ENCODE measurements at places on chromosomes 12 and 14.
A peak's percentile ranks its signal among the peaks of the same experiment; 100 is the strongest.

DNA sequence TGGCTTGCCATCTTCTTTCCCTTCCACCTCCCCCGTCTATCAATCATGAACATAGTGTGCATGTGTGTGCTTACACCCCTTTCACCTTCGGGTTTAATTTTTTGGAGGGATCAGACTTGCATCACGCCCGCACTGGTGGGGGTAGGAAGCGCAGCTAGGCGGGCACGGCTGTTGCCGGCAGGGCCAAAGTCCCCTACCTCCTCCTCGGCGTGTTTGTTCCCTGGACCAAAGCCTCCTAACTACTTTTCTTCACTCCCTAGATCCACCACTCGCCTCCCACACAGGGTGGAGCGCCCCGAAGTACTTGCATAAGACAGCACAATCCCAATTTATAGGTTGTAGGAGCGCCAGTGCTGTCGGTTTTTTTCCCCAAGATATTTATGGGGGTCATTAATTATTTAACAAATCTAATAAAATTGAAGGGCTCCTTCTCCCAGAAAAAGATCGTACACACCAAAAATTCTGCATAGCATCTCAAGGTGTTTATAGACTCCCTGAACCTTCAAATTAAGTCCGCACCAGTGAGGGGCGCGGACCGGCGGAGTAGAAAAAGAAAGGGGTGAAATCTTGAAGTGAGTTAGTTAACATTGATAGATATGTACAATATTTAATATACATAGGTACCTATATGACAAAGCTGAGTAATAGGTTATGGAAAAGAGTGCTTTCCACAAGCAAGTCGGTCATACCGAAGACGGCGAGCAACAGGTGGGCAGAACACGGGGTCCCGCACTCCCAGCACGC, 717 bp downstream of the PKP2 start:
- no peak for DNase-seq

- no peak for DNase-seq
These were observed 9.1 kb upstream of the CARMIL3 start for GRCh38 chr14:24042746-24043145.

DNA sequence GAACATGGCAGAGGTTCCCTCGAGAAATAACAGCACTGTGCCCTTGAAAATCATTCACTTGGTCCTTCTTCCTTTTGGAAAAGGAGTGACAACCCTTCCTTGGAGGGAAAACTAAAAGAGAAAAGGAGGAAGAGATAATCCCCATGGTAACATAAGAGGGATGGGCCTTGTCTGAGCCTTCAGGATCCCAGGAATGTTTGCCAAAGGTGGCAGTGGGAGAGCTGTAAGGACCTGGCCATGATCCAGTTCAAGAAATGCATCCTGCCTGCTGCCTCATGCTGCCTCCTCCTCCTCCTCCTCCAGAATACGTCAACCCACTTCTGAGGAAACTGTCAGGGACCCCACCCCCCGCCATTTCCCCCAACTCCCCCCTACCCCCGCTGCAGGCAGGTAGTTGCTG, 118.8 kb downstream of the KCNK10 start:
- no peak for DNase-seq

DNA sequence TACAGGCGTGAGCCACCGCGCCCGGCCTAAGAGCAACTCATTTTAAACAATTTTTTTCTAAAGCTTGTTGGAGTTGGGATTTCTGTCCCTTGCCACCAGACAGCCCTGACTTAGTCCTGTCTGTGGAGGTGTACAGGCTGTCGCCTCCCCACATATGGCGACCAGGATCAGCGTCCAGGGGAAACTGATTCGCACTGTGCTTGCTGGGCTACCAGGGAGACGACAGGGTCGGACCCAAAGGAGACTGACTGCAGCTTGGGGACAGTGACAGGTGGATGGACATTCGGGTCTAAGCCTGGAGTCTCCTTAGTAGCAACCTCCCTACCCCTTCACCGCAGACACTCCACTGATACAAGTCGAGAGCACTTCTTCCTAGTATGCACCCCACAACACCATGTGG, 40.3 kb downstream of the TRAFD1 start:
- no peak for DNase-seq

DNA sequence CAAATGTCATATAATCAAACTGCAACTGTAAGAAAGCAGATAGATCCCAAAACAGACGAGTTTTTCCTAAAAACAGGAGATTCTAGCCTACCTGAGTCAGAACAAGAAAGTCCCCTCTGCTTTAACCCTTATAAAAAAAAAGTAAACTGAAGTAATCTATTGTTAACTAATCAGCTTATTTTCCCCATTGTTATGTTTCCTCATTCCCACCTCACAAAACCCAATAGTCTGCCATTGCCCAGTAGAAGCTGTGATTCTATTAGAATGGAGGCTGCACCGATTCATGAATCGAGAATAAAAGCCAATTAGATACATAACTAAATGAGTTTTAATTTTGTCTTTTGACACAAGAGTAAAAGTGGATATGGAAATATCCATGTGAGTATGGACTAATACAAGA, 115.4 kb downstream of the MED13L start:
- DNase-seq, result no peak

DNA sequence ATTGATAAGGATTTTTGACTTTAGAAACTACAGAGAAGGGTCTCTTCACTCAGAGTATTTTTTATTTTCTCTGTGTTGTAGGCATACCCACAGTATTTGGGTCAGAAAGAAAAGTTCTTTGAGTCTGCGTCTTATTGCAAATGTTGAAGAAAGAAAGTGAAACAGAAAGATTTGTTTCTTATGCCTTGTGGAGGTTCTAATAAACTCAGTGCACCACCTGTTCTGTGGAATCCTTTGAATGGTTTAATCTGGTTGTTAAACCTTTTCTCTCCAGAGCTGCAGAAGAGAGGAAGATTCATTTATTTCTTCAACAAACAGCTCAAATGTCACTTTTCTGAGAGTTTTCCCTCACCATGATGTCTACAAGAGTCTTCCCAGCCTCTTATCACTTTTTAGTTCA, 146.6 kb upstream of the PLEKHG7 start:
- DNase-seq, result no peak

GRCh38 chr14:35375558-35376025, 29.0 kb downstream of the NFKBIA start:
- no peak for DNase-seq

DNA sequence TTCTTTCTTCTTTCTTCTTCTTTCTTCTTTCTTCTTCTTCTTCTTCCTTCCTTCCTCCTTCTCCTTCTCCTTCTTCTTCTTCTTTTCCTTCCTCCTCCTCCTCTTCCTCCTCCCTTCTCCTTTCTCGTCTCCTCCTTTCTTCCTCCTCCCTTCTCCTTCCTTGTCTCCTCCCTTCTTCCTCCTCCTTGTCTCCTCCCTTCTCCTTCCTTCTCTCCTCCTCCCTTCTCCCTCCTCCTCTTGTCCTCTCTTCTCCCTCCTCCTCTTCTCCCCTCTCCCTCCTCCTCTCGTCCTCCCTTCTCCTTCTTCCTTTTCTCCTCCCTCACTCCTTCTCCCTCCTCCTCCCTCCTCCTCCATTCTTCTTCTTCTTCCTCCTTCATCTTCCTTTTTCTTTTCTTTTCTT, 44.5 kb downstream of the NUBPL start:
- no peak for DNase-seq

GRCh38 chr12:26032719-26033241, 74.3 kb downstream of the RASSF8 start:
- DNase-seq, result no peak

DNA sequence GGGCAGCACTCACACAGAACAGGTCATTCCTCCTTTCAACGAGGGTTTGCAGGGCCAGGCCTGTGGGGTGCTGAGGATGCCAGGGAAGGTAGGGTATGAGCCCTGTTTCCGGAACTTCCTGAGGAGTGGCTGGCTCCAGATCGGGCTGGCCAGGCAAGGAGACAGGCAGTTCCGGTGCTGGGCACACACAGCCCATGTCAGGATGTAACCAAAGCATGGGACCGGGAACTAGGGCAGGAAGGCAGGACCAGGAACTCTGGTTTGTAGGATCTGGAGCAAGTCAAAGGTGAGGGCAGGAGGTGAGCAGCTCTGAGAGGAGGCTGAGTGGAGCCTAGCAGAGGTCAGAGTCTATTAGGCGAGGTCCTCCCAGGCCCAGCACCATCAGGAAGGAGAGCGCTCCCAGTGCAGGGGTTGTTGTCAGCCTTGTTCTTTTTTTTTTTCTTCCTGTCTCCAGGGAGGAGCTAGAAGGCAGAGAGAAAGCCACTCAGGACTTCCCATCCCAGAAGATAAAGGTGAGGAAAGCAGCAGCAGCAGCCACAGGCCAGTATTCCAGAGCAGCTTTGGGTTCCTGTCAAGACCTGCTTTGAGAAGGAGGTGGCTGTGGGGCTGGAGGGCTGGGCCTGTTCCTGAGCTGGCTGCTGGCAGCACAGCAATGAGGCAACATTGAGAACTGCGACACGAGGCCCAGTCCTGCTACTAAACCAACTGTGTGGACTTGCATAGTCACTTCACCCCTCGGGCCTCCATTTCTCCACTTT, 49.0 kb upstream of the PTGR2 start:
- DNase-seq, result peak; percentile 44

GRCh38 chr12:14993537-14994266, 20.9 kb downstream of the PDE6H start:
- peak; percentile 13 for DNase-seq

- DNase-seq, result no peak
These were observed 31.5 kb downstream of the HEATR5A start for GRCh38 chr14:31388687-31389413.

- DNase-seq, result no peak
These were observed 44.3 kb downstream of the GALNT9 start for GRCh38 chr12:132284827-132285741.

DNA sequence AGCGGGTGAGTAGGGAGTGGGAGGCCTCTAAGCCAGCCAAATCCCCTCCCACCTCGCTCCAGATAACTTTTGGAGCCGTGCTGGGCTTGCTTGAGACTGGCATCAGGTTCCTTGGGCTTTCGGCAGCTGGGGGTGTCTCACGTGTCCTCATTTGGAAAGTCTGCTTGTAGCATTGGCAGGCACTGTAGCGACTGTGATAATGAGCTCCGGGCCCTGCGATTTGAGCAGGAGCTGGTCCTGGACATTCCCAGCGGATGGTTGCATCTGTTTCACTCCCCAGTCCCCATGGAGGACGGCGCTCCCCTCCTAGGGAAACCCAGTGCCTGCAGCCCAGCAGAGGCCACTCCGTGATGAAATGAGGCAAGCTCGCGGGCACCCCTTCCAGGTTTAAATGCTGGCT, 49.4 kb downstream of the DGLUCY start:
- DNase-seq, result no peak

DNA sequence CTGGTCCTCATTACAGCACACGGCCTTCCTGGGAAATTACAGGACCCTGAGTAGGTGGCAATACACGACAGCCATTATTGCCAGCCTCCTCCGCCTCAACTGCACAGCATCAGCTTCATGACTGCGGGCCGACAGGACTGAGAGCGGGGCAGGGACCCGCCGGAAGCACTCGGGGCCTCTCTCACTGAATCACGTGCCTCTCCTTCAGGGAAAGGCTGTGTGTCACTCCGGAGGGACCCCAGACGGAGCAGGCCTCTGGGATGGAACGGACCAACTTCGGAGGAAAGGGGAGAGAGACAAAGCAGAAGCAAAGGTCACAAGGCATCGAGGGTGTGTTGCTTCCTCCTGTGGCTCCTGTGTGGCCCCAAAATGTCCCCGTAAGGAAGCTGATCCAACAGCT, 90.0 kb downstream of the RNF34 start:
- no peak for DNase-seq

DNA sequence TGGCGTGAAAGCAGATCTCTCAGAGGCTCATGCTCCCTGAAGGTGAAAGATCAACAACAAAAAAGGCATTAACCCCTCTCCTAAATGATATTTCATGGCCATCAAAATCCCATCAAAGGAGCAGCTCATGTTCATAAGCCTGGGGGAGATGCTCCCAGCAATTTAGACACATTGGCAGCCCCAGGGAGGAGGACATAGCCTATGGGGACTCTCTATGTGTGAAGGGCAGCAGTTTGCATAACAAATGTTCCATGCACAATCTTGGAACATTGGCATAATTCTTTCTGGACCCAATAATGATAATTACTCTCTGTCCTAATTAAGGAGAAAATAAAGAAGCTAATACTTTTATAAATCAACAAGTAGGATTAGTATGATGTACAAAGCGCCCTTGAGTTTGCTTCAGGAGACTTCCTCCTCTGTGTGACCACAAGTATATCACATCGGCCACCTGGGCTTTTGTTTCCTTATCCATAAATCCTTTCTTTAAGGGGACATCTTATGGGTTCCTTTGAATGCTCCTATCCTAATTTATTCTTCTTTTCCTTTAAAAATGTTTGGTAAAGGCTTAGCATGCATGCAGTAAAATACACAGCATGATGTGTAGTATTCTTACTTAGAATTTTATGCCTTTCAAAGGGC, 161.9 kb upstream of the PLEKHG7 start:
- DNase-seq, result no peak

- DNase-seq, result no peak
These were observed 33.7 kb upstream of the PPP2R5C start for GRCh38 chr14:101727611-101728366.

DNA sequence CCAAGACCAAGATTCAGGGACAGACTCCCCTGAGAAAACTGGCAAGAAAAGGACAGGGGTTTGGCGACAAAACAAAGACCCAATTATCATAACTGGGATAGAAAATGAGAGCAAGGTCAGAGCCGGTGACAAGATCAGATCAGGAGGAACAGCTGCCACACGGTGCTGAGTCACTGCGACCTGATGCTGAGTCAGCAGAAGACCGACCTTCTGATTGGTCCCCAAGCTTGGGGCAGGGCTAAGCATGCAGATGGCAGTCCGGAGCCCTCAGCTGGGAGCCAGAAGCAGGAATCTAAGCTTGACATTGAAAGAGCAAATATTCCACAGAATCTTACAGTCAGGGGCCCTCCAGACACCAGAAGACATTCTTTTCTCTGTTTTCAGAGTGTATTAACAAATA, 19.1 kb upstream of the ARMH4 start:
- peak; percentile 81 for DNase-seq

DNA sequence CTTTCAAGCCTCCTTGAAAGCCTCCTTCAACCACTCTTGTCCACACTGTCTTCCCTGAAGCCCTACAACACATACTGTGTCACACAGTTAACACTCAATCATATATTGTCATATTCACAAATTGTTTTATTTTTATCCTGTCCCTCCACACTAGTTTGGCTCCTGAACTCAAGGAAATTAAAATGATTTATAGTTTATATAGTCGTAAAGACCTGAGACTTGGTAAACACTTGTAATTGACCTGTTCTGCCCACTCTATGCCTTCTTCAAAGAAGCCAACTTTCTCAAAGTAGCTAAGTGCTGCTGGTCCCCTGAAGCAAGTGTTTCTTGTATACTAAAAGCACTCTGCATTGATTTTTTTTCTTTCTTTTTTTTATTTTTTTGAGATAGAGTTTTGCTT, 15.6 kb upstream of the NEK9 start:
- no peak for DNase-seq

DNA sequence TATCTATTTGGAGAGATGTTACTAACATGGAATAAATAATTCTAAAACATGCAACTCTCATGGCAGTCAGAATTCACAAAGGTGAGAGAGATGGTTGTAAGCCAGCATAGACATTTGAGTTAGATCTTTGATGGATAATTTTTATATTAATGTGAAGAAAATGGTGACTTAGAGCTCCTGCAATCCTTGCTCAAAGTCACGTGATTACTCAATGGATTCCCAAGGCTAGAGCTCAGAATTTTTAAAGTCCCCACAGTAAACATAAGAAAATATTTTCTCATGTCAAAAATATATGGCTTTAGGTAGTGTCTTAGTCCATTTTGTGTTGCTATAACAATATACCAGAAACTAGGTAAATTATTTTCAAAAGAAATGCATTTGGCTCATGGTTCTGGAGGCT, 281.5 kb upstream of the PRKD1 start:
- no peak for DNase-seq

Measured in dermis blood vessel endothelial cell (primary cell).